ENCODE measurements at places on chromosomes 16 and 17. TPM values are rescaled to one million over a fixed set of nuclear protein-coding genes. Genes with fewer than 3 reads are reported as not detected.

The SCIMP gene
- not detected for total RNA-seq

The ZC3H7A gene
- 65.1 TPM for total RNA-seq

The PSMC3IP gene
- total RNA-seq, result 26.4 TPM

The ZNF668 gene
- total RNA-seq, result 13.3 TPM

The TUBB3 gene
- total RNA-seq, result 1.4 TPM
